Stimulated activated CD8-positive, alpha-beta memory T cell treated with anti-CD3 and anti-CD28 coated beads, Interleukin-2, amount 100 ng/mL, for 1 hour (primary cell): ENCODE measurements at places on chromosomes 11 and 22.

DNA sequence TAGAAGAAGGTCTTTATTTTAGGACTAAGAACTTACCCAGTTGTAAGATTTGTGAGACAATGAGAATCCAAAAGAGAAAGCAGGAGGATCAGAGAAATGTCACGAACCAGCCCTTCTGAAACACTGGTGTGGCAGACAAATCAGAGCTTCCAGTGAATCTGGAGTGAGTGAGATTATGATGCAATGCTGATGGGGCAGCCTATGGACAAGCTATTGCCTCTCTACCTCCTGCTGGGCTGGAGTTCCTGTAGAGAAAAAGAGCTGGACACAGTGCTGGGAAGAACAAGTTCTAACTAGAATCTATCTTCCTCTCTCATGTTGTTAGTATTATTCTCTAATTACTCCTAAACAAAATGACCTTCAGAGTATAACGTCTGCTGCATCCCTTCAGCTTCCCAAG, 12.0 kb upstream of the ANO3 start:
- no peak for DNase-seq

GRCh38 chr22:46661221-46661851, 41.1 kb downstream of the GRAMD4 start:
- no peak for DNase-seq

DNA sequence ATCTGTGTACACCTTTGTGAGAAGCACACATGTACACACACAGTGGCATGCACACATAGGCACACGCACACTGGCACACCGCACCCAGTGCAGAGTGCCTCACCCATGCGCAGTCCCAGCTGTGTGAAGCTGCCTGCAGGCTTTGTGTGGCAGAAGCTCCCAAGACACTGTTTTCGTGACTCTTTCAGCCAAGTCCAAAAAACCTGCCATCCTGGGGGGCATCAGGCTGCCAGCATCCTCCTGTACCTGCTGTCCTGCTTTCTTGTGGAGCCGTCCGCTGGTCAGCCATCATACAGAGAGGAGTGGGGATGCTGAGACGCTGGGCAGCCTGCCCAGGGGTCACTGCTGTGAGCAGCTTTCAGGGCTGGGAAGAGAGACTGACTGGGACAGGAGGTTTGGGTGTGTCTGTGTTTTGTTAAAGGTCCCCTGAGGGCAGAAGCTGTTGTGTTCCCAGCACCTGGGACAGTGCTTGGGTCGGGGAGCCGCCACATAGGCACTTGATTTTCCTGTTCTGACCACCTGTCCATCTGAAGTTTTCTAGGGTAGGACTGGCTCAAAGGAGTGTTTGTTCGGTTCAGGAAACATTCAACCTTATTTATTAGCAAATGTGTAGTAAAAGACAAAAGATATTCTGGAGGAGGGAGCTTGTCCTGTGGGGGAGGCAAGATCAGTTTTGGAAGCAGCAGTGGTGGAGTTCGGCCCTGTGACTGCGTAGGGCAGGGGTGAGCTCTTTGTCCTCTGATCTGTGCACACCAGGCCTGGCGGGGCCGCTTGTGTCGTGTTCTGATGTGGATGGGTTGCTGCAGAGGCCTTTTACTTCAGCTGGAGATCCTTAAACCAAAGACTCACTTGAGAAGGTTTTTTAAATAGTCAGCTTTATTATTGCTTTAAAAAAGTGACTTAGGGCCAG, 29.7 kb downstream of the AP2A2 start:
- DNase-seq = no peak

GRCh38 chr11:92384802-92385201, 160.2 kb downstream of the FAT3 start:
- no peak for DNase-seq

- no peak for DNase-seq
Observed at GRCh38 chr11:88404932-88405710, 67.6 kb upstream of the CTSC start.

DNA sequence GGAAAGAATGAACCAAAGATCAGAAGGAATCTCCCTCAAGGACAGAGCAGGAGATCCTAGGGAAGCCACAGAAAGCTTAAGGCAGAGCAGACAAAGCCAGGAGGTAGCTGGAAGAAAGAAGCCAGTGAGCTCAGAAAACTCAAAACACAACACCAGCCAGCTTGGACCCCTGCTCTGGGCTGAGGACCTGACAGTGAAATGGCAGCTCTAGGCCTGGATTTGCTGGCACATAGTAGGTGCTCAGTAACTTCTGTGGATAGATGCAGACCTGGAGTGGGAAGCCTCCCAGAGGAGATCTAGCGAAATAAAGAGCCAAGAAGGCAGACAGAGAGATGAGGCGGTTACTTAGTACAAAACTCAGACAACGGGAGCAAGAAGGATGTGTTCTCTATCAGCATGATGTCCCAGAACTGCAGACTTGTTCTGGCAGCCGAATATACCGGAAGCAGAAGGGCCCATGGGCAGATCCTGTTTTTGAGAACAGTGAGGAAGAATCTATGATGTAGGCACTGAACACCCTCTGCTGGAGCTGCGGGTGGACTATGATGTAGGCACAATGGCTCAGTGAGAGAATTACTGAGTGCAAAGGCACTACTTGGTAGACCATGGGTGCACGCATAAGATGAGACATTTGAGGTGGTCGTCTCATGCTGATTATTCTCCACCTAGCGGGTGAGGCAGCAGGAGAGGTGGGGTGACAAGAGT, 4.8 kb downstream of the ROBO4 start:
- DNase-seq = no peak

DNA sequence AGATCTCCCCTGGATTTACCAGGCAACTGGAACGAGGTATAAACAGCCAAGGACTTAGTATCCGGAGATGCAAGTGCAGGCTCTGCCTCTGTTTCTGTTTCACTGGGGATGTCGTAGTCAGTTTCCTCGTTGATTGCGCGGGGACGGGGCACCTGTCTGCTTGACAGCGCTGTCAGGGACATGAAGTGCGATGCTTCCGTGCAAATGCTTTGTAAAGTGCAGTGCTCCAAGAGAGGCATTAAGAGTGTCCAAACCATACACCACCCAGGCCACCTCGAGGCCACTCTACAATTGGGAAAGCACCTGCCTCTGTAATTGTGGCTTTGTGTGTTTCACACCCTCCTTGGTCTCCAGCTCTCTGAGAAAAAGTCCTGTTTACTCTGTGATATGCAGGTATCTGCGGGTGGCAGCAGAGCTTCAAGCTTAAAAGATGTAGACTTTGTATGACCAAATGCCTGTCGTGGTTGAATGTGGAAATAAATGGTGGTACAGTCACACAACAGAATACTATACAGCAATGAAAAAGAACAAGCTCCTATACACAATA, 18.6 kb upstream of the CD5 start:
- DNase-seq = no peak

GRCh38 chr11:101583251-101584128, at the start of gene TRPC6:
Gene TRPC6, minus strand, starts transcription at chr11:101584007. Its CDS starts 504 bp downstream, at chr11:101583503.
- DNase-seq = no peak

- no peak for DNase-seq
Observed at GRCh38 chr11:100929377-100929776, 200.2 kb downstream of the PGR start.

DNA sequence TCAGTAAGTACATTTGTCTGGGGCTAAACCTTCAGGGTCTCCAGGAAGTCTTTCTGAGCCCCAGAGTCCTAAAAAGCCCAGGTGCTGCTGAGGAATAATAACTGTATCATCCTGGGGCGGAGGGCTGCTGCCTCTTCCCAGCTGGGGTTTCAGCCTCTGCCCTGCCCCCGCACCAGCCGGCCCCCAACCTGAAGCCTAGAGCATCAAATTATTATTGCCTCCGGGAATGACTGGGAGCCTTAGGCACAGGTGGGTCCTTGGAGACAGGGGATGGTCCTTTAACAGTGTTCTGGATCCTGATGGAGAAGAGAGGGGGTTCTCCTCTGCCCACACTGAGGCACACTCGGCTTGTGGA, 64.4 kb downstream of the BCR start:
- DNase-seq = no peak

GRCh38 chr11:28133146-28133545, 25.0 kb downstream of the METTL15 start:
- DNase-seq = no peak

GRCh38 chr11:46235777-46236688, 41.4 kb upstream of the CREB3L1 start:
- DNase-seq = no peak
